ENCODE measurements at places on chromosomes 6 and 20.

DNA sequence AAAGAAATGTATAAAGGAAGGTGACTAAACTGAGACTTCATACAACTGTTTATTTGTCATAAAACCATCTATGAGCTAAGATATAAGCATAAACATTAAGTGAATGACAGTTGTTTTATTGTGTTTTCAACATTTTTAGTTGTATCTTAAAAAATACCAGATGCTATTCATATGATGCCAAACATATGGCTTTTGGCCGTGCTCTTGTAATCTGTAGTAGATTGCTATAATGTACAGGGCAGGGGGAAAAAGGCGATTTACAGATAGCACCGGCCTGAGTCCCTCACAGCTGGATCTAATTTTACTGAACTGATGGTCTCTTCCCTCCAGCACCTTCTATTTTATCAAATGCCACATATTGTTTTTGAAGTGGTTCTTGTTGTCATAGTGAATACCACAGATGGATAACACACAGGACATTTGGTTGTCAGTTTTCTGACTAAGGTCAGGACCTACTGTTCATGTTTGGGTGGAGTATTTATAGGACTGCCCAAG, 48.2 kb downstream of the CENPW start:
- no peak for DNase-seq

- DNase-seq: no peak
These were observed 257.8 kb downstream of the CDC5L start for GRCh38 chr6:44645276-44645675.

GRCh38 chr6:9482030-9482738, 932.7 kb downstream of the TFAP2A start:
- DNase-seq: peak; percentile 27

- DNase-seq: peak; percentile 55
These were observed 148.3 kb upstream of the RPS6KA2 start for GRCh38 chr6:166775180-166775922.

GRCh38 chr6:11155589-11155988, 44.1 kb upstream of the ERVFRD-1 start:
- DNase-seq: no peak

DNA sequence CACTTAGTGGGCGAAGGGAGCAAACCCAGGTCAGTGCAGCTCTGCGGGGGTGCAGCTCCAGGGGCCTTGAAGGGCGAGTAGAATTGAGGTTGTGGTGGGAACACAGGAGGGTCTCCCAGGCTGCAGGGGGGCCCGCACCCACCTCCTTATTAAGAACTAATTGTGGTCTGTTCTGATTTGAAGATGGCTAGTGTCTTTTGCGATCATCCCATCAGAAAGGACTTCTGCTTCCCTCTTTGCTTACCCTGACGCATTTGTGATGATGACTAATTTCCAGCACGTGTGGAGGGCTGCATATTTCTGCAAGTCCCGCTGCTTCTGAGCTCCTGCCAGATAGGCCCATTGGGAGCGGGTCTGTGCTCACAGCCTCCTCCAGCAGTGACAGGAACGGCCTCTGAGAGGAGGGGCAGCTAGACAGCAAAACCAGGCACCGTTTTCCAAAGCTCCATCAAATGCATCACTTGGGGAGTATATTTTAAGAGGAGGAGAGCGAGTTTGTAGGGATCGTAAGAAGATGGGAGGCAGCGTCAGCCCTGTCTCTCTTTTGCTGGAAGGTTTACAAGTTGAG, 268.9 kb downstream of the CDH4 start:
- DNase-seq: no peak

GRCh38 chr6:37033819-37034795, 28.7 kb downstream of the FGD2 start:
- DNase-seq: no peak

DNA sequence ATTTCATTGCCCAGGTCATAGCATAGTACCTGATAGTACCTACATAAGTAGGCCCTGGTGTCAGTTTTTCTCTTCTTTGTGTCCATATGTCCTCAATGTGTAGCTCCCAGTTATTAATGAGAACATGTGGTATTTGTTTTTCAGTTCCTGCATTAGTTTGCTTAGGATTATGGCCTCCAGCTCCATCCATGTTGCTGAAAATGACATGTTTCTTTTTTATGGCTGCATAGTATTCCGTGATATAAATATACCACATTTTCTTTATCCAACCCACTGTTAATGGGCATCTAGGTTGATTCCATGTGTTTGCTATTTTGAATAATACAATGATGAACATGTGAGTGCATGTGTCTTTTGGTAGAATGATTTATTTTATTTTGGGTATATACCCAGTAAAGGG, 641.6 kb downstream of the RFPL4B start:
- no peak for DNase-seq

GRCh38 chr20:60288945-60289344, 330.7 kb downstream of the CDH26 start:
- DNase-seq: no peak

- DNase-seq: peak; percentile 52
These were observed 26.9 kb downstream of the DDX27 start for GRCh38 chr20:49245921-49246740.

- no peak for DNase-seq
These were observed 559.6 kb downstream of the RFPL4B start for GRCh38 chr6:112906726-112907125.

- no peak for DNase-seq
These were observed 19.7 kb downstream of the GTPBP2 start for GRCh38 chr6:43609402-43609801.

- no peak for DNase-seq
These were observed 53.6 kb upstream of the PIM1 start for GRCh38 chr6:37116326-37116725.

DNA sequence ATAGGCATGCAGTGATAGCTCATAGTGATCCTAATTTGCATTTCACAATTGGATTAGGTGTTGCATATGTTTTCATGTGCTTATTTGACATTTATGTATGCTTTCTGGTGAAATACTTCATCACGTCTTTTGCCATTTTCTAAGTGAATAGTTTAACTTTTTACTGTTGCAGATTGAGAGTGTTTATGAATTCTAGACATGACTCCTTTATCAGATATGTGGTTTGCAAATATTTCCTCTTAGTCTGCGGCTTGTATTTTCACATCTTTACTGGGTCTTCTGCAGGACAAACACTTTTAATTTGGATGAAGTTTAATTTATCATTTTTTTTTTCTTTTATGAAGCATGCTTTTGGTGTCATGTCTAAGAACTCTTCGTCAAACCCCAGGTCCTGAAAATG, 39.2 kb downstream of the CCN2 start:
- DNase-seq: no peak

GRCh38 chr6:158255275-158255988, 56.8 kb upstream of the TULP4 start:
- DNase-seq: no peak

DNA sequence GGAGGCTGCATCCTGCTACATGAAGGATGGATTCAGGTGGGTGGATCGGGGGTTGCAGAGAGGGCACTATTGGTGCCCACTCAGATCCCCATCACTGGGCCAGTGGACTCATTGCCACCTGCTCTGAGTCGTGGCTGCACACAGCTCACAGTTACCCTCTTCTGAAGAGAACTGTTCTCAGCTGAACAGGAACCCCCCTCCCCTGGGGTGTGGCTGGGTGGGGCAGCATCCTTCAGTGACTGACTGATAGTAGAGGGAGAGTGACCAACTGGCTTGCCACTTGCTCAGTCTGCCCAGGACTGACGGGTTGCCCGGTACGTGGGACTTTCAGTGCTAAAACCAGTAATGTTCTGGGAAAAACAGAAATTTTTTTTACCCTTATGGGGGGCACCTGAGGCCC, 494.0 kb upstream of the CHD6 start:
- no peak for DNase-seq

- no peak for DNase-seq
These were observed 6.7 kb downstream of the PCK1 start for GRCh38 chr20:57567471-57568079.

- DNase-seq: peak; percentile 19
These were observed 90.2 kb upstream of the TOX2 start for GRCh38 chr20:43824309-43825050.

DNA sequence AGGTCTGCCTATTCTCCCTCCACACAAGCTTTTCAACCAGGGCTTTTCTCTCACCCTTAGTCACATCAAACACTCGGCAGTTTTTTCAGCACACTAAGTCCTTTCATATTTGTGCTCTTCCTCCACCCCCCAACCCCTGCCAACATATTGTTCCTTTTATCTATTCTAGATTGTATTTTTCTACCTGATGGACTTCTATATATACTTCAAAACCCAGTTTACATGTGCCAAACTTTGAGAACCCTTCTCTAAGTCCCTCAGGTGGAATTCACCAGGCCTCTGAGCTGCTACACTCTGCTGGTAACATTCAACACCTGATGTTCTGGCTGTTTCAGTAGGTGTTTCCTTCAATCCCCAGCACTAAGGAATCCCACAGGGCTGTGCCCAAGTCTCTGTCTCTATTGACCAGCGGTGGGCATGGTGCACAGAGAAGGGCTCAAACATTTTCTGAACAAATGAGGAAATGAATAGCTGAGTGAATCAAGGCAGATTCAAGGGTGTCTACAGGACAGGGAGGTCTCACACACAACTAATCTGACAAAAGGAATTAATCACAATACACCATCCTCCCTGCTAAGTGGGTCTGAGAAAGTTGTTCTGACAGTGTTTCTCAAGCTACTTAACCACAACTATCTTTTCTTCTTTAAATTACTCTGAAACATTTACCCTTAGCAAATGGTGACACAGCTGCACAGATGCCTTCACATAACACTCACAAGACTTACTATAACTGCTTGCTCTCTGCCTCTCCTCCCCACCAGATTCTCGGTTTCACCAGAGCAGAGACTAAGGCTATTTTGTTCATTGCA, 166.5 kb downstream of the TSHZ2 start:
- no peak for DNase-seq

DNA sequence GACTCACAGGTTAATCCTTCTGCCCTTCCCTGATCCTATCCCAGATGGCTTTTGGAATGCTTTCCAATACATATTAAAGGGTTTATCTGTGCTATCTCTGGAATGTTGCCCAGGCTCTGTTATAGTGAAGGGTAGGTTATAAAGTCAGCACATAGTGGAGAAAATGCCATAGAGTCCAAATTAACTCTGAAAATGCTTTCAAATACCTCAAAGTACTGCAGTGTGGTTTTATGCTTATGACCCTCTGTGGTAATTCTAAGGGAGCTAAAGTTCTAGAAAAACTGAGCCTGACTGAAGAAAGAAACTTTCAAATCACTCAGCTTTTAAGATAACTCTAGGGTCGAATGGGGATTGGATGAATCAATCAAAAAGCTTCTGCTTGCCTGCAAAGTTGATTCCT, 159.8 kb downstream of the PLCB1 start:
- DNase-seq: no peak

DNA sequence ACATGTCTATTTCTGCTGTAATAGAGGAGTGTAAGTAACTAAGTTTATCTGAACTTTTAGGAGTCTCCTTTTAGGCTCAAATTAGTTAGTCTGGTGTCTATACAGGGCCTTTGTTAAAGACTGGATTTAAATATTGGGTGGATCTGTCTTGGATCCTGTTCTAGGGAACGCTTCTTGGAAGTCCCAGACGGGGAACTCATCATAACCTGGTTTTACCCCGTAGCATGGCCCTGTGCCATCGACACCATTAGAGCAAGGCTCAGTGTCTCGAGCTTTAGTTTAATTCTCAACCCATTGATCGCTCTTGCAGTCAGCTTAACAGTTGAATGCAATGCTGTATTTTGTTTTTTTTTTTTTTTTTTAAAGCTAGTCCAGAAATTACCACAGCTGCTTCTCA, 89.9 kb downstream of the CARMIL1 start:
- DNase-seq: no peak

DNA sequence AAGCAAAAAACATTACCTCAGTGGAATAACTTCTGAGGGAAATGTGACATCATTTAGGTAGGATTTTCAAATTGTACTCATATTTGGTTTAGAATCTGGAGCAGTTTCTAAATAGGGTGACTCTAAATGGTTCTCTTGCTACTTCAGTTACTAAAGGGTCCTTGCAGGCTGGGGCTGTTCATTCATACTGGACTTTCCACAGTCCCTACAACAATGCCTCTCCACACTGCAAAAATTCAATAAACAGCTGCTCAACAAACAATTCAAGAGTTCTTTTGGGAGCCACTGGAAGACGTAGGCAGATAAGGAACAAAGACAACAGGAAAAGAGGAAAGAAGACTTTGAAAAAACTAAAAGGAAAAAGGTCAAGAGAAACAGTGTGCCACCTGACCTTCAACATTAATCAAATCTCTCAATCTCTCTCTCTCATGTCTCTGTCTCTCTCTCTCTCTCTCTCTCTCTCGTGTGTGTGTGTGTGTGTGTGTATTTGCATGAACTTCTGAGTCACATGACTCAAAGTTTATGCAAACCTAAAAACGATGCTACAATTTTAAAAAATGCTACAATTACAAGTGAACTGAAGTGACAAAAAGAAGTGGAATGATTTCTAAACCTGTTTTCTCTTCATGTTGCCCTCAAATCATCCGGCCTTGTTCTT, 14.5 kb downstream of the NOL7 start:
- no peak for DNase-seq

DNA sequence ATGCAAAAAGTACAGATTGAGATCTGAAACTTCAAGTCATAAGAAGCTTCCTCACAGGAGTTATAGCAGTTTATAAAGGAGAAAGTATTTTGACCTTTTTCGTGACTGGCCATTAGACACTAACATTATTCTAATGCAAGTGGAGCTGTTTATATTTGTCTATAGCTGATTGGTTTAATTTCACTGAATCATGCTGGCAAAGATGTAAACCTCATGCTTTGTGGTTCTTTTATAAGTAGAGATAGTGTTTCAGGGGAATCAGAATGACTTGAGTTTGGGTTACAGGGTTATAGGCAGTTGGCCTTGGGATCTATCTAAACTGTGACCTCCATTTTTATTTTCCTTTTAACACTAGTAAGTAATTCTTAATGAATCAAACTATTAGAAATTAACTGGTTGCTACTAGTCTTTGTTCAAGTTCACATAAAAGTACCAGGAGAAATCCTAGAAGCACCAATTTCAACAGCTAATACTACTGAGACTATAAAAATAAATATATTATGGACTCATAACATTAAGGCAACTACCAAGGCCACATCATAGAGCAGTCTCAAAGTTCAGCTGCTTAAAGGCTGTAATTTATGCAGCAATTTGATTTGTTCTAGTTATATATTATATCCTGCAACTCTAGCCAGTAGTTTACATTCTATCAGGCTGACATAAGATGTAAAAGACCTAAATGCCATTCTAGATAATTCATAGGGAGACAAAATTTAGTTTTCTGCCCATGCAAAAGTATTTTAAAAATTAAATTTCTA, 94.0 kb downstream of the RNGTT start:
- DNase-seq: no peak
